Psoas muscle (tissue), 8 donors: ENCODE measurements at places on chromosomes 12 and 14.

- DNase-seq: peak; percentile 6
Measured at GRCh38 chr14:100666403-100666802, 60.3 kb upstream of the DLK1 start.

- no peak for DNase-seq
Measured at GRCh38 chr14:34971801-34972200, 11.0 kb upstream of the SRP54 start.

GRCh38 chr12:116955382-116956021 lies 44.8 kb downstream of the FBXW8 start:
- DNase-seq: no peak

DNA sequence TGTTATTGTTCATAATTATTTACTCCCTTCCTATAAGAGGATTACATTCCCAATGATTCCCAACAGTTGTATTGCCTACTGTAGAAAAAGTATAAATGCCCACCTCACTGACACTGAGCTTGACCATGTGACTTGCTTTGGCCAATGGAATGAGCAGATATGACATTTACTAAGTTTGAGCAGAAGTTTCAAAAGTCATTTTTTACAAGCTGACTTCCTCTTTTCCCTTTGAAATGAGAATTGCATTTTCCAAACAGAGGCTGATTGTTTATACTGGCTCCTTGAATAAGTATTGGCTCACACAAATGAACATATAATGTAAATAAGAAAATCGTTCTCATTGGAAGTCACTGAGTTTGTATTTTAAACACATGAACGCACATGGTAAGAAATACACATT lies 116.4 kb upstream of the LRFN5 start:
- DNase-seq: no peak

GRCh38 chr12:33427071-33427470 lies 12.5 kb downstream of the SYT10 start:
- no peak for DNase-seq

DNA sequence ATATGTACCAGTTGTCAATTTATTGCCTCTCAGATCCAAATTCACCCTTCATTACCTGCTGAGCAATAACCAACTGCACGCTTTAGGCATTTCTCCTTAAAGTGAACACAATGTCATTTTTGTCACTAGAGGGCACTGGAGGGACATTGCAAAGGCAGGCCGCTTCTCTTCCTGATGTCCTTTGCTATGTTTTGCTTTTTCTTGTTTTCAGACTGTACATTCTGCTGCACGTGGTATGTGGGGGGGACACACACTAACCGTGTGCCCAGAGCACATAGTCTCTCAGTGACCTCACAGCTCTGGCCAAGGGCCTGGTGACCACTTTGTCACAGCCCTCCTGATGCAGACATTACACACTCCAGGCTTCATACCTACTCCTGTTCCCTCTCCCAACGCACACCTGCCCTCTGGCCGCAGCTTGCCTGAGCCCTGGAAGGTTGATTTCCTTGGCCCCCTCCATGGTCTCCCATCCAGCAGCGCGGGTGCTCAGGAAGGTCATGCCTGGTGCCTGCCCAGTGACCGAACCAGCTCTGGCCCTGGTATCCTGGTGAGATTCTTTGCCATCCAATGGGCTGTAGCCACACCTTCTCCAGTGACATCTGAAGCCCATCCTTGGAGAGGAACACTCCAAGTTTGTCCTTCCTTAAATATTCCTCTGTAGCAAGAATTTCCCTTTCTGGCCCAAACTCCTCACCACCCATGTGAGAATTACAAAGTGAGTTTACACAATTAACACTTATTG lies 39.9 kb downstream of the MYO1H start:
- no peak for DNase-seq

DNA sequence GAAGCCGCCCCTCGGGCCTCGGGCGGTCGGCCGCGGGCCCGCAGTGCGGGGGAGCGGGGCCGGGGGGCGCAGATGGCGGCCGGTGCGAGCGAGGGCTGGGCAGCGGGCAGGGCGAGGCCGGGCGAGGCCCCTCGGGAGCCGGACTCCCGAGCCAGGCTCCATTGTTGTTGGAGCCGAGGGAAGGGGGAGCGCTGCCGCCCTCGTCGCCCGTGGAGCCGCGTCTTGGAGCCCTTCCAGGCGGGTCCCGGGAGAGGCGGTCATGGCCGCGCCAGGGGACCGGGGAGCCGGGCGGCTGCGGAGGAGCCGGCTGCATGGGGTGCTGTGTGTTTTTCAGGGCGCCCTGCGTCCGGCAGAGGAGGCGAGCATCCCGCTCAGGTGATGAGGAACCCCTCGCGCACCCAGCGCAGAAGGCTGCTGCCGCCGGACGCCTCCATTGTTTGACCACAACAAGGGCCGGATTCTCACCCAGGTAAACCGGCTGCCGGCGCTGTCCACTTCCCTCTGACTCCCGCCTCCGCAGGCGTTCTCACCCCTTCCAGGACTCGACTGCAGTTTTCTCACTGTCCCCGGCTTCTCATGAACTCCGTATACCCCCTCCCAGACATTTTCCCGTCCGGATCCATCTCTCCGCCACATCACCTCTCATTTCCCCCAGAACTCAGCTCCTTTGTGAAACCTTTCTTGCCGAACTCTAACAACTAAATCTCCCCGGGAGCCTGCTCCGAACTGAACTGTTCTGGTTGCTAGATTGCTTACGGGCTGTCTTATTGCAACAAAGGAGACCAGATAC lies 732 bp downstream of the ZNF664 start:
- DNase-seq: peak; percentile 72

DNA sequence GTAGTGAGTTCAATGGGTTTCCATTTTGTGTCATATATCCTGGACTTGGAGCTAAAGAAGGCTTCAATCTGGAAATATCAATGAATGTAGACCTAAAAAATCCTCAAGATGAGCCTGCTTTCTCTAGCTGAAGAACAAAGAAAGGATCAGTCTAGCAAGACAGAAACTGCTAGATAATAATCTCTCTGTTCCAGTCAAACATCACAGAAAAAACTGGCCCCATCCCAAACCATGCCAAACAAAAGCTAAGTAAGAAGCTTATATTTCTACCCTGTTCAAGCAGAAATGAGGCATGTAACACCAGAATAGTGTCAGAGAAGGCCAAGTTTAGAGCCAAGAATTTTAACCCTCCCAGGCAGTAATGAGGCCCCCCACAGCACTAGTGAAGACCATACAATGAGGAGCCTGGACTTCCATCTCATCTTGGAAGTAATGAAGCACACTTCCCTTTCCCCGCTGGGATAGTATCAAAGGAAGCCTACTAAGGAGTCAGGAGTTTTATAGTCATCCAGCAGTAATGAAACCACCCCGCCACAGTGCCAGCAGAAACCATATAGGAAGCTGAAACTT lies 95.8 kb downstream of the NELL2 start:
- DNase-seq: no peak

DNA sequence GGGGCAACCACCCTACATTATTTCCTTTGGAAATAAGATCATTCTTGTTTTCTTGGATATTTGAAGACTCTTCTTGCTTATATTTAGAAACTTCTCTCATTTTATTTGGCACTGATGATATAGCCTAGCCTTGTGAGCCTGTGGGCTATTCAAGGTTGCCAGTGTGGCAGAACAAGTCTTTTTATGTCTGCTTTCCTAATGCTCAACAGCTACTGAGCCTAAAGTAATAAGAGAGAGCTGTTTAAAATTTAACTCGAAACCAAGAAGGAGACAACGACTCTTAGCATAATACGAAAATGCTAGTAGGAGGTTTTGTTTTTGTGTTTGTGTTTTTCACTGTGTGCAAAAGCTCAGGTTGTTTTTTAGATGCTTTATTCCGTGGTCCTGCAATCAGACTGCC lies 104.0 kb upstream of the CPM start:
- DNase-seq: no peak

DNA sequence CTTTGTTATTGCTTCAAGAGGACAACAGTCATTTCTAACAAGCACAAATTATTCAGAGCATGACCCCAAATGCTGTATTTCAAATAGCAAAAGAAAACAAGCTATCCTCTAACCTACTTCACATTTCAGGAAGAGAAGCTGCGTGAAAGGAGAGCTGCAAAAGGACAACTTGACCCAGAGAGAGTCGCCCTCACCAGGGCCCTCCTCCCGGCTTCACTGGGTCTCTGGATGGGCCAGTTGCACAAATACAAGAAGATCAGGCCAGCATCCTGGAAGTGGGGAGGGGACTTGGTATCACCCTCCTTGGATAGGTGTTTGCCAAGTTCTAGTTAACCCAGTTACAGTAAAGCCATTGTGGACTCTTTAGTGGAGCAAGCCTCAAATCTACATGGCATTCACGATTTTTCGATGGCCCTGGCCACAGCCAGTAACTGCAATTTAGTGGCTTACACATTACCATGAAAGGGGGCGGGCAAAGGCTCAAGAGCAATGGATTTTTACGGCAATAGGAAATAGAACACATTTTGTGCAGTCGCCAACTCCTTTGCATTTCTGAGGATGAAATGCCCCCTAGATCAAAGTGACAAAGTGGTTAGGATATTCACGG lies 166.9 kb upstream of the DIO2 start:
- no peak for DNase-seq

DNA sequence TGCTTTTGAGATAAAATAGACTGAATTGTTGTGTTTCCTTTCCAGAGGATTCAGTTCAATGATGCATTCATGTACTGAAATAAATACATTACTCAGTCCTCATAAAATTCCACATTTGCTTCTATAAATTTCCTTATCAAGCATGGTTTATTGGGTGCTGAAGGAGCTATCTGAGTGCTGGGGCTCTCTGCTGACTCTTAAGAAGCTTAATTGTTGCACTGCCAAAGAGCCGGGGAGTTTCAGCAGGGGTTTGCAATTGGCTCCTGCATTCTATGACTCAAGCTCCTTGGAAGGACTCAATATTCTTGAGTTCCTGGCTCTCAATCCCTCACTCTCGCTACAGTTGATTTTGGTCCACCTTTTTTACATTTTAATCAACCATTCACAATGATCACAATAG lies 69.8 kb upstream of the PYGL start:
- peak; percentile 30 for DNase-seq

DNA sequence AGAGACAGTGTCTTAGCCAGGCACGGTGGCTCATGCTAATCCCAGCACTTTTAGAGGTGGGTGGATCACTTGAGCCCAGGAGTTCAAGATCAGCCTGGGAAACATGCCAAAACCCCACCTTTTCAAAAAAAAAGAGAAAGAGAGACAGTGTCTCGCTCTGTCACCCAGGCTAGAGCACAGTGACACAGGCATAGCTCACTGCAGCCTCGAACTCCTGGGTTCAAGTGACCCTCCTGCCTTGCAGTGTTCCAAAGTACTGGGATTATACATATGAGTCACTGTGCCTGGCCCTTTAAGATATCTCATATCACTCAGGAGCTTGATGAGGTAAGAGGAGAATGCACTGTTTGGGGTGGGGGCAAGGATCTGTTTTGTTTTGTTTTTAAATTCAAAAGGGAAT lies 48.1 kb upstream of the LTBP2 start:
- DNase-seq: no peak

DNA sequence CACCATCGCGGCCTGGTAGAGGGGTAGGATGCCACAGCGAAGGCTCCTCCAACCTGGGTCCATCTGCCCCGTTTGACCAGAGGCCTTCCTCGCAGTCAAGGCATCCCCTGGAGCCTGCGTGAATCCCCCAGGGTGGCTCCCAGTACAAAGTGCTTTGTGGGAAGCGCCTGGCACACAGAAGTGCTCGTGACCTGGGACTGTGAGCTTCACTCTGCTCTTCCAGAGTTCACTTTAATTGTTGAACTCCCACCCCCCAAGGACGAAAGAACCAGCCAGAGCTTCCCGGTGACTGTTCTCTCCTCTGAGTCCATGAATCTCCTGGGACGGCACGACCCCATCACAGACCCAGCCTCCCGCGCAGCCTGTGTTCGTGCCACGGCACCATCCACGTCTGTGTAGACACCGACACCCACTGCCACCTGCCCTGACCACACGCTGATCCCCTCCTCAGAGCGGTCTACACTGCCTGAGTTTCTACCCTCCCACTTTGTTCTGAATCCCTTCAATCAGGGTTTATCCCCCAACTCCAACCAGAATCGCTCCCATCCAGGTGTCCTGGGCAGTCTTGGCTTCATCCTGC lies 15.9 kb downstream of the P2RX2 start:
- no peak for DNase-seq

- DNase-seq: no peak
Measured at GRCh38 chr12:68432622-68433021, 100.5 kb upstream of the MDM1 start.

- DNase-seq: no peak
Measured at GRCh38 chr14:92676403-92677086, 71.9 kb downstream of the LGMN start.

DNA sequence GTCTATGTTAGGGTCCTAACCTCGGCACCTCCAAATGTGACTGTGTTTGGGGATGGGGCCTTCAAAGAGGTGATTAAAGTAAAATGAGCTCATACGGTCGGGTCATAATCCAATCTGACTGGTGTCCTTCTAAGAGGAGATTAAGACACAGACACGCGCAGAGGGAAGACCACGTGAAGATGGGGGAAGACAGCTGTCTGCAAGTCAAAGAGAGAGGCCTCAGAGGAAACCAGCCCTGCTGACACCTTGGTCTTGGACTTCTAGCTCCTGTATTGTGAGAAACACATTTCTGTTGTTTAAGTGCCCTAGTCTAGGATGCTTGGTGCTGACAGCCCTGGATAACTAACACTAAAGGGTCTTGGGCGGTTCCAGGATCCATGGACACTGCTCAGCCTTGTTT lies 109.6 kb downstream of the DICER1 start:
- DNase-seq: no peak

GRCh38 chr14:62914025-62914424 lies 131.2 kb downstream of the KCNH5 start:
- no peak for DNase-seq

DNA sequence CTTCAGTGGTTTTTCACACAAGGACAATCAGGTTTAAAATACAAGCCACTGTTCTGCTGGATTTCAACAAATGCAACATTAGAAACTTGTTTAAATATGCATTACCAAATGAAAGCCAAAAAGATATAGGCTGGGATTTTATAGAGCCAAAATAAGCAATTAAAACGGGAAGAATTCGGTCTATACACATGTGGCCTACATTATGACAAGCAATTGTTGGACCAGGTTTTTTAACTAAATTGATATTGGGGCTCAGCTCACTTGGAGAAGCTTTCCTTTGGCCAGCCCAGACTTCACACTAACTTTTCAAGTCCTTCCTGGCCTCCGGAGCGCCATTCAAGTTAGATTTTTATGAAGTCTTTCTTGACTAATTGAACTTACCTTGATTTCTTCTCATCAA lies 16.9 kb upstream of the PDE3A start:
- DNase-seq: no peak

DNA sequence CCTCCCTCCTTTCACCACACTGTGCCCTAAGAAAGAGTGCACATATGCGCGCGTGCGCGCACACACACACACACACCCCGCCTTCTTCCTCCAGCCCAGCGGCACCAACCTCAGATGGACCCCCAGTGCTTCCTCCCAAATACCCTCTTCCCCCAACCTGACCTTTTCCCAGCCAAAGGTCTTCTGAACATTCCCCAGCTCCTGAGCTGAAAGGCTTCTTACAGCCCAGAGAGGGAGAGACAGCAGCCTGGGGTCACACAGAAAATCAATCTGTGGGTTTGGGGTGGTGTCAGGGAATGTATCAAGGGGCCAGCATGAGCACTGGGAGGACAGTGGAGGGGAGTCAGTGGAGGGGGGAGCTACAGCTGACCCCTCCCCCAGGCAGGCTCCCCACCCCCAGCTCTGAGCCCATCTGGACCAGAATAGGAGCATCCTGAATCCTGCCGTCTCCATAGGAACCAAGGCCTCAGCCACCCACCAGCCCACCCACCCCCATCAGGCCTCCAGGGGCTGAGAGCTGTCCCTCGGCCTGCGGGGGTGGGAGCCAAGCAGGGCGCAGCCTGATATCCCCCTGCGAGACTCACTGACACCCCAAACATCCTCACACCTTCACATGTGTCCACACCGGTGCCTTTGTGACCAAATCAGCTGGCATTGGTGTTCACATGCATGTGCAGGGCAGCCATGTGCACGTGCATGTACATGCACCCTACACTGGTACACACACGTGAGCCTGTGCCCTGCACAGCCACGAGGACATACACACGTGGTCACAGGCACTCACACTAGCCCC lies 5.7 kb downstream of the RASAL1 start:
- DNase-seq: no peak
